ENCODE measurements at places on chromosomes 2 and 18. TPM values are rescaled to one million over a fixed set of nuclear protein-coding genes. Genes with fewer than 3 reads are reported as not detected.

- no peak for DNase-seq
Measured at GRCh38 chr2:45207101-45207500, 197.8 kb upstream of the SIX2 start.

- DNase-seq: peak; percentile 66
Measured at GRCh38 chr2:58215429-58215828, 25.7 kb downstream of the FANCL start.

Gene LAPTM4A
- 1,101 TPM for polyA plus RNA-seq

DNA sequence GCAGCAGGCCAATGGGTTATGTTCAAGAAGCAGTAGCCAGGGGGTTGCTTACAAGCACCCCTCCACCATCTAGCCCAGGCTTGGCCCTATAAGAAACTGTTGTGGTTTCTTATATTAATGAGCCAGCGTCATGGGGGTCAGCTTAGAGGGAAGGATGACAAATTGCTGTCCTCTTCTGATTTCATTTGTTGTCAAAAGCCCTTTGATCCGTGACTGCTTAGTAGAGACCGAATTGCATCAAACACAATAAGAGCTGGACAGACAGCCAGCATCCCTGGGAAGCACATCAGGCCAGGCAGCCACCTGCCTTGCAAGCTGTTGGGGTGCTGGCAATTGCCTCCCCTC lies 206.6 kb upstream of the SETBP1 start:
- DNase-seq: no peak

Gene SERPINB10
- polyA plus RNA-seq: 0.08 TPM

GRCh38 chr18:80167931-80168330 lies 58.9 kb downstream of the ADNP2 start:
- no peak for DNase-seq

DNA sequence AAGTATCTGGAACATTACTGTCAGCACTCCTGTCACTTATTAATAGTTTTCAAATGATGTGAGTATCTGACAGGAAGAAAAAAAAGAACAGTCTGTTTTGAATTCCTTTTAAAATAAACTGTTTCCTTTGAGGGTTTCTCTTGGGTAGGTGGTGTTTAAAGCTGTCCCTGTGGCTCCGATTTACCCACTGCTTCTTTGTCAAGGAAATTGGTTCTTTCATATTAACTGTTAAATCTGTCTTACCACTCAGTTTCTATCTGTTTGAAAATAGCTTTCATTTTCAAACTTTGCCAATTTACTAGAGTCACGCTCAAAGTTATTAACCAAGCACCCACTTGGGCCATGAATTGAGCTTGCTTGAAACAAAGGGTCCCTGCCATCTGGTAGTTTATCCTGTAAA lies 614.6 kb upstream of the NXPH2 start:
- DNase-seq: no peak

Gene SERPINB7
- 15.6 TPM for polyA plus RNA-seq

GRCh38 chr2:114688241-114688640 lies 245.8 kb downstream of the DPP10 start:
- DNase-seq: no peak

Gene CHRND
- not detected for polyA plus RNA-seq

- peak; percentile 87 for DNase-seq
Measured at GRCh38 chr2:46540496-46541331, 61.3 kb downstream of the TMEM247 start.

Gene OR6B2
- not detected for polyA plus RNA-seq

Gene AKAIN1
- not detected for polyA plus RNA-seq

DNA sequence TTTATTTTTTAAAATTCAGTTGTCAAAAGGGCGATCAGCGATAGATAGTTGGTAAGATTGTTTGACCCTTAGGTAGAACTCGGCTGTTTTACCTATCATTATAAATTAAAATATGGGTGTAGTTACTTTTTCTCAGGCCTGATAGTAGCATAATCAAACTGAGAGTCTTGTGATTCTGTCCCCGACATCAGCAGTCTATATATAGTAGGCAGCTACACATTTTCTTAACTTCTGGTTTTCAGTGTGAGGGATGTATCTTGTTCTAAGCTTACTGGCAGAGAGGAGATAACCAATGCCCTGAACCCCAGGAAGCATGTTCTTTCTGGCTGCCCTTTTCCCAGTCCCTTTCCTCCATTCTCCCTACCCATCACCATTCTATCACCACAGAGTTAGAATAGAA lies 56.6 kb downstream of the XRCC5 start:
- DNase-seq: no peak

- no peak for DNase-seq
Measured at GRCh38 chr2:62334440-62335058, 138.6 kb downstream of the B3GNT2 start.

DNA sequence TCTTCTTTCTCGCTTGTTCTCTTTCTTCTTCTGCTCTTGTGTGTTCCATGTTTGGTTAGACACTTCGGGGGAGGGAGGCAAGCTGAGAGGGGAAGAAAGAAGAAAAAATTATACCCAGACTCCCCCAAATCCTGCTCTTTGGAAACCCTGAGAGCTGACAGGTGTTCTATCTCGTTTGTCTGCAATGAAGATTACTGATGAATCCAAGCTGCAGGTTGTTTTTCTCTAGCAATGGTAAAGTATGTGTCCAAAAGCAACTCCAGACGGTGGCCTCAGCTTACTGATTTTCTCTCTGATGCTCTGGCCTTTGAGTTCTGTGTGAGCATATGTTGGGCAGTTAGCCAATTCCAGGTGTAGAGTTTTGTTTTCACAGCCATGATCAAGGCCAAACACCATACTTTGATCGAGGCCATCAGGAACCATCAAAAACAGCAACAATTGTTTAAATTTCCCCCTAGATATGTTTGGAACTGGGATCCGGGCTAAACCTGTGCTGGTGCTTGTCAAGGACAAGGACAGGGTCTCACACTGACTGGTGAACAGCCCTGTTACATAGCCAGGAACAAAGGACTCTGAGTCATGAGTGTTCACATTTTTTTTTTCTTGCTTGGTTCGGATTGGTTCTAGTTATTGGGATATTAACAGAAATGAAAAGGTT lies 142.0 kb downstream of the PRKCE start:
- DNase-seq: no peak

- DNase-seq: no peak
Measured at GRCh38 chr2:217866457-217866856, 136.3 kb downstream of the TNS1 start.

- peak; percentile 55 for DNase-seq
Measured at GRCh38 chr2:216352653-216353270, 19.5 kb downstream of the MARCHF4 start.

GRCh38 chr2:238512247-238512867 lies 85.6 kb downstream of the ASB1 start:
- DNase-seq: no peak

Gene AMER3
- polyA plus RNA-seq: not detected

DNA sequence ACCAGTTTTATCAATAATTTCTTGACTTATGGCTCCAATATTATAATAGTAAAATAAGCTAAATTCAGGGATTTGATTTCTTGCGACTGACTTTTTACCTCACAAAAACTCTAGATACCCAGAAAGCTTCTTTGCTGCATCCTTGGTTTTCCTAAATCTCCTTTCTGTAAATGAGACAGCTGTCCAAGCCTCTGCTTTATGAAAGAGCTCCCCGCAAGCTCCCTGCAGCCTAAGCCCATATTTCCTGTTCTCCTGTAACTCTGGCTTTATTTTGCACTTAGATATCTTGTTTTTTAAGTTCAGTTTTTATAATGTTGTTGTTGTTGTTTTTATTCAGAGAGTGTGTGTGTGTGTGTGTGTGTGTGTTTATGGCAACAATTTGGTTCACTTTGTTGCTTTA lies 361.7 kb upstream of the PKDCC start:
- no peak for DNase-seq

- peak; percentile 4 for DNase-seq
Measured at GRCh38 chr18:46677611-46678010, 20.6 kb upstream of the LOXHD1 start.

DNA sequence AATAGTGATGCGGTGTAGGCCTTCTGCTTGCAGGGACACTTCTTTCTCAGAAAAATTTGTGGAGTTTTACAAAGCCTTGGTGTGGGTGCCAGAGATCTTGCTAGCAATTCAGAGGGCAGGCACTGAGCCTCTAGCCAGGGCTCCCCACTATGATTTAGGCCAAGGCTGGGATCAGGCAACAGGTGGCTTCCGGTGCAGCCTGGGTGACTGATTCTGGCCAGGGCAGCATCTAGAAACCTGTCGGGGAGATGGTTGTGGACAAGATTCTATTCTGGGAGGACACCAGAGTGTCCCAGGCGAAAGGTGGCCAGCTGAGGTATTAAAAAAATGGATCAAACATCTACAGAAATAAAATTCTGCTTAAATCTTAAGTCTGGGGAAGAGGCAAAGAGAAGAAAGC lies 21.5 kb upstream of the TNP1 start:
- DNase-seq: no peak

DNA sequence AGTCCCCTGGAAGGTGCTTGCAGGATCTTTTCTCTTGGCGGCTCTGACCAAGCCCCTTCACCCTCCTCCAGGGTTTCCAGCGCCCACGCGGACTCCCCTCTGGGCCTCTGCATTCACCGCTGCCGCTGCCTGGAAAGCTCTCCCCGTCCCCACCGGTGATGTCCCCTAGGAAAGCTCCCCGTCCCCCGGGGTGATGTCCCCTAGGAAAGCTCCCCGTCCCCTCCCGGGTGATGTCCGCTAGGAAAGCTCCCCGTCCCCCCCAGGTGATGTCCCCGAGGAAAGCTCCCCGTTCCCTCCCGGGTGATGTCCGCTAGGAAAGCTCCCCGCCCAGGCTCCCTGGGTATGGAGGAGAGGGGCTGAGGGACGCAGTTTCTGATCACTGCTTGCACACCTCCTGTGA lies 27.9 kb downstream of the ZAP70 start:
- DNase-seq: no peak
